ENCODE measurements at places on chromosomes 2 and 18. TPM values are rescaled to one million over a fixed set of nuclear protein-coding genes. Genes with fewer than 3 reads are reported as not detected.
A peak's percentile ranks its signal among the peaks of the same experiment; 100 is the strongest.

- DNase-seq, result no peak
Measured at GRCh38 chr18:66557091-66557490, 46.8 kb downstream of the CDH19 start.

DNA sequence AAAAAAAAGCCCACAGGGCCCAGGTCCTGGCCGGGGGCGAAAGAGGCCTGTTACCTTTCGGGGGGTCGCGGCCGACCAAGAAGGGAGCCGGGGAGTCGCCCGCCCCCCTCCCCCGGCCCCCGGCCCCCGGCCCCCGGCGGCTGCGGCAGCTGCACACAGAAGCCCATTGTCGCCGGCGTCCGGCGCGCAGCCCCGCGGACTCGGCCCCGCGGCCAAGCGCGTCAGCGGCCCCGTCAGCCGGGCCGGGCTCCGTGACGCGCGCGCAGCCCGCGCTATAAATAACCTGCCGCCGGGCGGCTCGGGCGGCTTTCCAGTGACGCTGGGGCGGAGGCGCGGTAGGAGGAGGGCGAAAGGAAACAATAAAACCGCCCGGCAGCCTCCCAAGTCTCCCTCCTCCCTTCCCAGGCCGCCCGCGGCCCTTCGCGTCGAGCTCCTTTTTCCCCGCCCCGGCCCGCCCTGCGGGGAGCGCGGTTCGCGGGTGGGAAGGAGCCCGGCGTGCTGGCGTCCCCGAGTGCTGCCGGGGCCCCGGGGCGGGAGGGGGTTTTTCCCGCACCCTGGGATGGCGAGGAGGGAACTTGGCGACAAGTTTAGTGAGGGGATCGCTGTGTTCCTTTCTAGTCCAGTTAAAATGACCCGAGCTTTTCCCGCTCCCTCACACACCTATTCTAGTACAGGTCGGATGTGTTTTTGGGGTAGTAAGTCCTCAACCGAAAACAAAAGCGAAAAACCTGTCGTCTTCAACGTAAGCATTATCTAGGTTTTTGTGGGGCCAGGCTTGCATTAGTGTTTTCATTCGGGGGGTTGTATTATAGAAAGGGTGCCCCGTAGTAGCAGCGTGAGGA, 10.0 kb upstream of the NR4A2 start:
- peak; percentile 88 for DNase-seq

DNA sequence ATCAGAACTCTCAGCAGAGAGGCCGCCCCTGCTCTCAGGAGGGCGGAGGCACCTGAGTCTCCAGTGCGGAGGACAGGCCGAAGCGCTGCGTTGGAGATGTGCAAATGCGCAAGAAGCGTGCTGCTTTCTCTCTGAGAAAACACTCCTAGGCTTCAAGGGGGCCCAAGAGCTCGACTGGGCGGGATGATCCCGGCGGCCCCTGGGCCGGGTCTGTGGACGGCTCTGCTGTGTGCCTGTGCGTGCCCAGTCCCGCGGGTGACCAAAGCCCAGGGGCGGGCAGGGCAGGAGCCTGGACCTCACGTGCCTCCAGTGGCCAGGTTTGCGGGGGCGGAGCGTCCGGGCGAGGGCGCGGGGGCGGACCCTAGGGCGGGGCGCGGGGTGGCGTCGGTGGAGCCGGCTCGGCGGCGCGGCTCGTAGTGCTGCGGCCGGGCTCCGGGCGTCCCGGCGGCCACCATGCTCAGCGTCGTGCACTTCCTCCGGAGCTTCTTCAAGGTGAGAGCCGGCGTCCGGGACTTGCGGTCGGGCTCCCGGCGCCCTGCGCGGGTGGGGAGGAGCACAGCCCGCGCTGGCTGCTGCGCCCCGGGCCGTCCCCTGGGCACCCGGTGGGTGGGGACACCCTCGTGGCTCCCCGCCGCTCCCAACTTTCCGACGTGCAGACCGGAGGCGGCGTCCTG, at the start of gene ARHGEF4:
ARHGEF4 (plus strand) TSS at position 414 of the 674 bp plus-strand sequence; CDS start at position 454, 40 bp downstream.
- DNase-seq, result no peak

DNA sequence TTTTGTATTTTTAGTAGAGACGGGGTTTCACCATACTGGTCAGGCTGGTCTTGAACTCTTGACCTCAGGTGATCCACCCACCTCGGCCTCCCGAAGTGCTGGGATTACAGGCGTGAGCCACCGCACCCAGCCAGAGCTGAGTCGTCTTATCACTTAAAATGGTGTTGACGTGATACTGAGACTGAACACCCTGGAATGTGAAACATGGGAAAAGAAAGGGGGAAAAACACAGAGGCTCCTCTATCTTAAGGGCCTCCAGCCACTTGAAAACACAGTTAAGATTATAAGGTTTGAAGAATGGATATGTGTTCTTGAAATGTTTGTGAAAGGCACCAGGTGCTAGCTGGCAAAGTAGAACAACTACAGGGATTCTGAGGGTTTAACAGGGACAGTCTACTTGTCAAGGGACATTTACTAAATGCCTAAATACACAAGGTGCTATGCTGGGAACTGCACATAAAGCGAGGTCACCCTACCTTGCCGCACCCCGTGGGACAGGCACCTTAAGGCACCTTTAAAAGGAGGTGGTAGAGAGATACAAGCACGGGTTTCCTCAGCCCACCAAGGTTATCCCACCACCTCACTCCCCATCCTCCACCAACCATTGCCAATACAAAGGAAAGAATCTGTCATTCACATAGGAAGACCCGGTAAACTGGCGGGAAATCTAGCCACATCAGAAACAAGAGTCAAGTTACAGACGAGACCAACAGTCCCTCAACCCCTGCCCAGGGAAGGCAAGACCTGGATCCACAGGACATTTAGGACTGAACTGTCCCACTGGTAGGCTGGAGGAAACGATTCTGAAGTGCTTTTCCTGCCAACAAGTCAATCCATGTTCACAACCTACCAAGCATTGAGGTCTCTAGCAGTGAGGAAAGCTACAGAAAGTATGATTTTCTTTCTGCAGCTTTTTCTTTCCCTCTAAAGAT, 43.4 kb downstream of the STK39 start:
- no peak for DNase-seq

The FHOD3 gene
- not detected for total RNA-seq
